ENCODE measurements at places on chromosomes 1 and 21. TPM values are rescaled to one million over a fixed set of nuclear protein-coding genes. Genes with fewer than 3 reads are reported as not detected.
A peak's percentile ranks its signal among the peaks of the same experiment; 100 is the strongest.

DNA sequence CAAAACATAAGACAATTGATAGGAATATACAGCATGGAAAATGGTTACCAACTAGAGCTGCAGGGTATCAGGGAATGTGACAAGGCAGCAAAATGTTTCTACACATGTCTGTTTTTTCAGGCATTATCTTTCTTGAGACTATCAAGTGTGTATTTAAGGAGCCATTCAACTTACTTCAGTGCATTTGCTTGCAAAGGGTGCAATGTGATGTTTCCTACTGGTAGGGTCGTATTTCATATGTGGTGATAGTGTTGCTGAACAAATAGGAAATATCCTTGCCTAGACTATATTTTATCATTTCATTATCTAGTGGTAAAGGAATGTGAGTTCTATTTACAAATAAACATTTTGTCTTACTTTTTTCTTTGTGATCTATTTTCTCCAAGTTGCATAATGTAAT is 42.4 kb downstream of the PTPRC start:
- no peak for DNase-seq

DNA sequence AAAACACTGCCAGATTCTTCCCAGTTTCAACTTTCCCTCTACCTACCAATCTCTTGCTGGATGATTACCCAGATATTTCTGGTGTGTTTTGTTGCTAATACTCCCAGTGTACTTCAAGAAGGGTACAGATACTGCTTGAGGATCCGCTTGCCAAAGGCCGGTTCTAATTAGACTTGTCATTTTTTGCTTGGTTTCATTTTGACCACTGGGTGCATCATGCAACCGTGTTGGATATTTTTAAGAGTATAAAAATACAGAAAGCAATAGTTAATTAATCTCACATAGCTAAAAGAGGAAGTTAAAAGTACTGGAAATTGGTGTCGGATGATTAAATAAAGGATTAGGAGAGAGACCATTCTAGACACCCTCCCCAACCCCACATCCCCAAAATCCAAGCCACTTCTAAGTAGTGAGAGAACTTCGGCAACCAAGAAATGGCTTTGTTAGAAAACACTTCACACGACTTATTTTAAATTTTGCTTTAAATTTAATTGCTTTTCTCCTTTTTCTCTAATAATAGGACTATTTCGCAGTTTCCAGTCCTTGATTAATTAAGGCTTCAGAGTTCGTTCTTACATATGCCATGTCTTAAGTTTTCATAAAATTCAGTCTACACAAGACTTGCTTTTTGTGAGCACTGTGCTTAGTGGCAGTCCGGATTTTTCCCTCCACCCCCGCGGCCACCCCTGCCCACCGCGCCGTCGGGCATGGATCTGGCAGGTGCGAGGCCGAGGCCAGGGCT is 2.5 kb upstream of the CDKN2C start:
- no peak for DNase-seq

Gene SLC2A5
- total RNA-seq: 3.2 TPM

Gene RGS4
- 0.52 TPM for total RNA-seq

DNA sequence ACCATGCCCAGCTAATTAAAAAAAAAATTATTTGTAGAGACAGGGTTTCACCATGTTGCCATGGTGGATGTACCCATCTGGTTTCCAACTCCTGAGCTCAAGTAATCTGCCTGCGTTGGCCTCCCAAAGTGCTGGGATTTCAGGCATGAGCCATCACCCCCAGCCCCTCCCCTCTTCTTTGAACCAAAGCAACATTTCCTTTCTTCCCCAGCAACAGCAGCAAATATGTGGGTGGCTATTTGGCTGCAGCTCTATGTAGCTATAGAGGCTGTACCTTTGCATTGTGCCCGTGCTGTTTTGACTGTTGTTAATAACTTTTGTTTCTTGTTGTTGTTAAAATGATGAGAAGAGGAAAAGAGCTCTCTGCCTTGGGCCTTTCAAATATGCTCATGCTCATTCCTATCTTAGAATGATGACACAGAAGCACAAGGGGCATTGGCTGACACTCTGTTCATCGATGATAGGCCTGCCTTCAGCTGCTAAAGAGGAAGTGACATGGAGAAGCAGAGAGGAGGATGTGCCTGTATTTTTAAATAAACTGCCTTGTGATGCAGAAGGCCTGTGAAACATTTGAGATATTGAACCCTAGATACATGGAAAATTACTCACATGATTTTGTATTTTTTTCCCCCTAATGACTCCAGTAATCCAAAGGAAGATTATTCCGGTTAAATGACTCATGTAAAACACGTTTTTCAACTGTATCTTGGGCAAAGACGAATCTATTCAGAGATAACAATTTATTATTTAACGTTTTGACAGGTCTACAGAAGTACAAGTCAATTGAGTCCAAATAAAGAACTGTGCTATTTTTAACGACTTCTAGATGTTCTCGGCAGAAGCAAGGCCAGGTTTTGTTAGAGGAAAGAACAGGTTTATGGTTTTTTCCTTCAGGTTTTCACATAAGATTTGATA is 20.5 kb upstream of the XPR1 start:
- DNase-seq: no peak

- no peak for DNase-seq
Measured at GRCh38 chr1:24931146-24931467, 1.0 kb upstream of the RUNX3 start.

DNA sequence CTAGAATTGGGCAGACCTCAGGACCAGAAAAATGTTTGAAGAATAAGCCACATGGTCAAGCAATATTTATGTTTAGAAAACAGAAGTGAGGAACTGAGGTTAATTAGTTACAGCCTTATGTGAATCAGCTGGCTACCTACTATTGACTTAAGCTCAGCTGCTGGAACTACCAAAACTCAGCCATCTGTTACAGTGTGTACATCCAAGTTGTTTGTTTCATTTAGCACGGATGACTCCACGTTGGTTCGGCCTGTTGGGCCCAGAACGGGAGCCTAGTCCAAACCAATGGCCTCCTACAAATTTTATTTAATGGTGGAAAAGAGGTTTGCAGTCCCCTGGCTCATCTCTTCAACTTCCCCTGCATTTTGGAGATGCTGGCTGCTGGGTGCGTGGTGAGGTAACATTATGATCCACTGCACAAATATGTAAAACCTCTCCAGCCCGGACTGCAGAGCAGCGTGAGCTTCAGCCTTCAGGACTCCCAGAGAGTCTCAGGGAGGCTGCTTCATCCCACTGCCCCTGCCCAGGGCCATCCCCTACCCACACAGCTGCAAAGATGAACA is 143.4 kb downstream of the ZZZ3 start:
- DNase-seq: peak; percentile 40

Gene KRTAP26-1
- total RNA-seq: not detected
